Stimulated activated naive CD8-positive, alpha-beta T cell treated with anti-CD3 and anti-CD28 coated beads, Interleukin-15, Interleukin-2, amounts not matched to agents 100 U/mL and 50 U/mL, for 24 hours (primary cell): ENCODE measurements at places on chromosomes 1 and 21.
A peak's percentile ranks its signal among the peaks of the same experiment; 100 is the strongest.

- no peak for DNase-seq
Measured at GRCh38 chr1:183228347-183229220, 42.5 kb downstream of the LAMC2 start.

- DNase-seq, result peak; percentile 42
Measured at GRCh38 chr1:236143104-236143948, 987 bp downstream of the GPR137B start.

- no peak for DNase-seq
Measured at GRCh38 chr1:90476994-90477393, 240.1 kb downstream of the BARHL2 start.

- DNase-seq, result no peak
Measured at GRCh38 chr21:29477941-29478340, 179.2 kb downstream of the BACH1 start.

- no peak for DNase-seq
Measured at GRCh38 chr1:174713796-174714195, 266.0 kb downstream of the GPR52 start.

DNA sequence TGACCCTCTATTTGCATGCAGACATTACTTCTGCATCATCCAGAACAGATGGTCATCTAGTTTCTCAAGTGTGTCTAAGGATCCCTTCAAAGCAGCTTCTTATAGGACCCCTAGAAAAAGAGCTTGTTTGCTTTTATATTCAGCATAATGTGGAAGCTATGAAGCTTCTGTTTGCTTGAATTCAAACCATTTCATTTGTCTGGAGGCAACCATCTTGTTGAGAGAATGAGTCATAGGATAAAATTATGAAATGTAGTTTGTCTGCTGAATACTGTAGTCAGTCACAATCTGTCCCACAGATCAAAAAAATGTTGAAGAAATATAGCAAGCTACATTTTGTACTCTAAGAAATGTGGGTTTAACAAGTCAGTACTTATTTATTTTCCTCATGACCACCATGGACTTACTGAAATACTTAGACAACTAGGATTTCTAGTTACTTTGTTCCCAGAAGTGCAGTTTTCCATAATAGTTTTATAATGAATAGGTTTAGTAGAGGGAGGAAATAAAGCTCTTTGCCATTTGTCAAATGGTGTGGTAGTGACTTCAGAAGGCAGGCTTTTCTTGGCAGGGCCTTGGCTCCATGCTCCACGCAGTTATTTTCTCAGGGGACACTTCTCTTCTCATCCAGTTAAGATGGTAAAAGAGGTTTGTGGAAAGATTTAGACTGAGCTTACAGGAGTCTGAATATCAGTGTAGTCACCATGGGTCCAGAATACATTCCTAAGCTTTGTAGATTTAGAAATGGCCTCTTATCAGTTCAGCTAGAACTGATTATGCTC, 74.8 kb upstream of the DEPDC1 start:
- DNase-seq, result no peak

DNA sequence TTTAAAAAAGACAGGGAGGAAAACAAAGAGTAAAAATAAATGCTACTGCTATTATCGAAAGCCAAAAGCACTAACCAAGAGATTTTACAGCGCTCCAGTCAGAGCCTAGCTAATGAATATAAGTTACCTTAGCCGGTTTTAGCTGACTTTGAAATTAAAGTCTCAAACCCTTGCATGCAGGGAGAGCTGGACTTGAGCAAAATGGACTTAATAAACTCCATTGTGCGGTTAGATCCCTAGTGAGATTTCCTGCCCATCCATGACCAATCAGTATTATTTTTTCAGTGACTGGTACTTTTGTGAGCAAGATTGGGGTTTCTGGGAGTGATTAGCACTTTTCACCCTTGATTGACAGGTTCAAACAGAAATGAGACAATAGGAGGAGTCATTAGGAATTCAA, 333.4 kb upstream of the ADGRL2 start:
- no peak for DNase-seq

- no peak for DNase-seq
Measured at GRCh38 chr1:38139738-38140487, 93.3 kb upstream of the POU3F1 start.

DNA sequence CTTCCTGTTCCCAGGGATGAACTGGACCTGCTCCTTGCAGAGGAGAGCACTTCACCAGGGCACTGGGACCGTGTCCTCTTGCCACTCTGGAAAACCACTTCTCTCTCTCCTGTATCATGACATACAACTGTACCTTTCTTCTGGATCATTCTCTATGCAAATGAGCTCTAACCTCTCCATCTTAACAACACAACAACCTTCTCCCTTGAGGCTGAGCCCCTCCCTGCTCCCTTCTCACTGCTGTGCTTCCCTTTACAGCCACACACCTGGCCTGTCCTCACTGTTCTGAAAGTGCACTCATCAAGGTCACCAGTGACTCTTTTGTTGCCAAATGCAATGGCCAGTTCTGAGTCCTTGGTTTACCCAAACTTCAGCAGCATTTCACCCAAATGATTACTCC, 54.5 kb upstream of the MRPS6 start:
- no peak for DNase-seq

DNA sequence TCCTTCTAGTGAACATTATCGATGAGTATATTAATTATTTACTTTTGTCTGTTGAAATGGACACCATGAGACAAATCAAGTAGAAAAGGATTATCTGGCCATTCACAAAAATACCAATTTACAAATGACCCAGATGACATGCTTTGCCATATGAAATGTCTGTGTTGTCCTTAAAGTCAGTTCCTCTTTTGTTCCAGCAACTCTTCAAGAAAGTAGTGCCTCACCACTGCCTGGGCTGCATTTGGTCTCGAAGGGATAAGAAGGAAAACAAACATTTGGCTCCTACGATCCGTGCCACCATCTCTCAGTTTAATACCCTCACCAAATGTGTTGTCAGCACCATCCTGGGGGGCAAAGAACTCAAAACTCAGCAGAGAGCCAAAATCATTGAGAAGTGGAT, 79.6 kb downstream of the RGL1 start:
- no peak for DNase-seq

DNA sequence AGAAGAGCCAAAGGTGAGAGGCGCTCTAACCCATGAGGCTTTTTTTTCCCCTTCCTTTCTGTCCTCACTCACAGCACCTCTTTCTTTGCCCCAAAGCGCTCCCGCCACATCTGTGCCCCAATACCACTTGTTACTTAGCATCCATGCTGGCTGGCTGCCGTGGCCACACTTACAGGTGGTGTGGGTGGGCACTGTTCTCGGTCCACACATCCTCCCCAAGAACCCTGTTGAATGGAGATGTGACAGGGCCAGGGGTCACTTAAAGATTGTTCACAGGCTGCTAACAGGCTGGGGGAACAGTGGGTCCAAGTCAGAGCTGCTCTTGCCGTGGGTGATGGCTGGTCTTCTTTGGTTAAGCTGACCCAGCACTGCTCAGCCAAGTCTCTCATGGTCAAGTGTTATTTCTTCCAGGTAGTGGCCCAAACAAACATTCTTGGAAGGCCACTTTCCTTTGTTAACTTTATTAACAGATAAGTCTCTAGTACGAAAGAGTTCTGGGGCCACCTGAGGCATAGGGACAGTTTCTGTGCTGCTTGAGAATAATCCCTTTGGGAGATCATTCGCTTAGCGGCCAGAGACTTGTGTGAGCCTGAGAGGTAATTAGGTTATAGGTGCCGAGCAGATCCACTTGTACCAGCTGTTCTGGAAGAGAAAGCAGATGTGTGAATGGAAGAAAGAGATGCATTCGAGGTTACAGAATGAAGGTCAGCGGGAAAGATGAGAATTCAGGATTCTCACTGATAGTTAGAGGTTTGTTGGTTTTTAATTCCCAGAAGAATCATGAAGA, 62.6 kb upstream of the IRF2BP2 start:
- no peak for DNase-seq

- DNase-seq, result no peak
Measured at GRCh38 chr1:162823231-162823630, 32.7 kb downstream of the HSD17B7 start.

DNA sequence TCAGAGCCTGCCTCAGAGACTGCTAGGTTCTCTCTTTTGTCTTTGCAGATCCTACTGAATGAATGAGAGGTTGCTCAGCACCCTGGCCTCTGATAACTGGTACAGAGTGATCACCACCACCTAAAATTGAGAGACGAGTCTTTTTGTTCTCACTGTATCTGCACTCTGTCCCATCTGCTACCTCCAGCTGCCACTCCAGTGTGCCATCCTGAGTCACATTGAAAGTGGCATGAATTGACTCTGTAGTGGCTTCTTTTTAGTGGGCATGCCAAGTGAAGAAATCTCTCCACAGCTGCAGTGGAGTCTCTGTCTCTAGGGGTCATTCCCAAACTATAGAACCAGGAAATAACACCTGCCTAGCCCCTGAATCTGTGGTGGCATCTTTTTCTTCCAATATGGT, 14.7 kb downstream of the CAMK1G start:
- DNase-seq, result no peak
